Activated T-helper 17 cell treated with anti-CD3 and anti-CD28 coated beads, Interleukin-2, amount 50 U/mL, for 72 hours (primary cell): ENCODE measurements at places on chromosomes 4 and X.
A peak's percentile ranks its signal among the peaks of the same experiment; 100 is the strongest.

- ATAC-seq = no peak
These were observed 152.8 kb upstream of the ARSJ start for GRCh38 chr4:114132199-114132598.

- no peak for ATAC-seq
These were observed 111.2 kb downstream of the COL25A1 start for GRCh38 chr4:109191216-109191615.

DNA sequence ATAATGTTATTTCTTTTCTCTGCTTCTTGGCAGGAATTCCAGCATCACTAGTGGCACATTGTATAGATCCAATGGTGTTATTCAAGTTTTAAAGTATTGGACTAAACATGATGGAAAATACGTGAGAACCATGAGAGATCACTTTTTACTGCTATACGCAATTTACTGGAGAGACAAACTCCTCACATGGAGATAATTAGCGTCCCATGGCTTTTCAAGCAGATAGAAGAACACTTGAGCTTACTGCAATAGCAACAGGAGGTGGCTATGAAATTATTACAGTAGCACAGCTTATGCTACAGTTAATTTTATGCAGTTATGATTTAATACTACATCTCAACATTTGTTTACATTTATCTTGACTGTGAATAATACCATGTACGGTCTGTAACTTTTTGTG, 11.9 kb upstream of the TMEM185A start:
- ATAC-seq = no peak

DNA sequence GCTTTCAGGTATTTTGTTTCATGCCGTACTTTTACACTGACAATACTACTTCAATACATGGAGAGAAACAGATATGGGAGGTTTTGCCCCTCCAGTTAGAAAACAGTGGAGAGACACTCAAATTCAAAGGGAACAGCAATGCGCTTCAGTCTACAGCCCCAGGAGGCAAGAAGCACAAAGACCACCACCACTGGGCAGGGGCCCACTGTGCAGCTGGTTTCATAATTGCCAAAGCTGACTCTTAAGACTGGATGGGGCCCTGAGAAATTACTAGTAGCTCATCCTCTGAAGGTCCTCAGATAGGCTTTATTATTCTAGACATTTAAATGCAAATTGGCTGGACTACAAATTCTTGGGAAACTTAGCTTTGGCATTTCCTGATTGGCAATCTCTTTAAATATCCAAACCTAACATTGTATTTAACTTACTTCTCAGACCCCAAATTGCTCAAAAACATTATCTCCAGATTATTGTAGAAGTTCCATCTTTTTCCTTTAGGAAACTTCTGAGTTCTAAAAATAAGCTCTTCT, 85.9 kb upstream of the GPR34 start:
- ATAC-seq = no peak

- ATAC-seq = peak; percentile 43
These were observed 58.6 kb downstream of the TAB3 start for GRCh38 chrX:30830326-30830943.

DNA sequence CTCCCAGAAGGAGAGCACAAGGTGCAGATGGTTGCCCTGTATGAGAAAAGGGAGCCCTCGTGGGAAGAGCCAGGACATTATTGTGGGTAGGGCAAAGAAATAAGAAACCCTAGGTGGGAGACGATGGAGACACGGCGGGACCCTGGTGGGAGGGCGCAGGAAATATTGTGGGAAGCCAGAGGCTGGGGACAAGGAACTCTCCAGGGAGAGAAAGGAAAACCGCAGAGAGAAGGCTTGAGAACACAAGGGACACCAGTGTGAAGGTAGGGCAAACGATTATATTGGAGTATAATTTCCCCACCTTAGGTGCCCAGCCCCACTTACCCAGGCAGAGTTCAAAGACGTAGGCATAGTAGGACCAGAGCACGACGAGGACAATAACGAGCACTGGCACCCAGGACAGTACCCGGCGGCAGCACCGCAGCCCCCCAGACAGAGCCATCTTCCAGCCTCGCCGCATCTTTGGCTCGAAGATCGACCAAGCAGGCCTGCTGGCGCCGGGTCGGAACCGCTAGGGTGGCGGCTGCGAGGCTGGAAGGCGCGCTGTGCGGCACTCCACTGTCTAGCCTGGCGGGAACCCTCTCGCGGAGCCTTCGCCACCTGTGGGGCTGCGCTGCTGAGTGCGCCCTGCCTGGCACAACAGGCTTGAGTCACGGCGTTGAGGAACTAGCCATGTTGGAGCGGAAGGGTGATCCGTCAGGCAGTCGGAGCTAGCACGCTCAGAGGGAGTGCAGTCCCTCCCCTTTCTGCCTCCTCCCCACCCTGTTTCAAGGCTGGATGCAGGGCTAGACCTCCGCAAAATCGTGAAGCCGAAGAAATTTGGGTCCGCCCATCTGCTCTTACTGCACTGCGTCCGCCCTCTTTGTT, at the start of gene ZDHHC15:
TSS of gene ZDHHC15 (minus strand) at position 473 of the 867 bp plus-strand sequence. CDS start at position 460, 13 bp downstream.
- ATAC-seq = peak; percentile 96

DNA sequence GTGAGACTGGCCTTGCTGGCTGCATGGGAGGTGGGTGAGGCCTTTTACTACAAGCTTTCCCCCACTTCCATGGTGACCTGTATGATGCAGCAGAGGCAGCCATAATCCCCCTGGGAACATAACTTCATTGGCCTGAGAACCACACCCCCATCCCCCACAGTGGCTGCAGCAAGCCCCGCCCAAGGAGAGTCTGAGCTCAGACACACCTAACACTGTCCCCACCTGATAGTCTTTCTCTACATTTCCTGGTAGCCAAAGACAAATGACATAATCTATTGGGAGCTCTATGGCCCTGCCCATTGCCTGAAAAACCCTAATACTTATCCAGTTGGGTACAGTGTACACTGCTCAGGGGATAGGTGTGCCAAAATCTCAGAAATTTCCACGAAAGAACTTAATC, 62.6 kb downstream of the GLUD2 start:
- ATAC-seq = no peak

GRCh38 chrX:17298564-17298963, 76.4 kb upstream of the NHS start:
- ATAC-seq = no peak

DNA sequence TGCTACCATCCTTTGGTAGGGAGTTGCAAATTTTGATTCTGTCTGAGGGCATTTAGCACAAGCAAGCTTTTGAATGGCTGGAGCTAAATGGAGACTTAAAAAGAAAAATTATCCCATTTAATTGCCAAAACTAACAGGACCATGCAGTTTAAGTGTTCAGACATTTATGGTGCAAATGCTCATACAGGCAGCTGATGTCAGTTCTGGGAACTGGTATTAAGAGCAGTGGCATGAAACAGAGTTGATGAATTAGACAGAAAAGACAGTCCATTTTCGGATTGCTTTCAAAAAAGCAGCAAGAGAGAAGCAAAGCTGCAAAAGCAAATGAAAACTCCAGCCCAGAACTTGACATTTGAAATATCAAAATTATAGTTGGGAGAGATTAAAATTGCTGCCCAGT, 1.3 kb downstream of the SCRG1 start:
- no peak for ATAC-seq

DNA sequence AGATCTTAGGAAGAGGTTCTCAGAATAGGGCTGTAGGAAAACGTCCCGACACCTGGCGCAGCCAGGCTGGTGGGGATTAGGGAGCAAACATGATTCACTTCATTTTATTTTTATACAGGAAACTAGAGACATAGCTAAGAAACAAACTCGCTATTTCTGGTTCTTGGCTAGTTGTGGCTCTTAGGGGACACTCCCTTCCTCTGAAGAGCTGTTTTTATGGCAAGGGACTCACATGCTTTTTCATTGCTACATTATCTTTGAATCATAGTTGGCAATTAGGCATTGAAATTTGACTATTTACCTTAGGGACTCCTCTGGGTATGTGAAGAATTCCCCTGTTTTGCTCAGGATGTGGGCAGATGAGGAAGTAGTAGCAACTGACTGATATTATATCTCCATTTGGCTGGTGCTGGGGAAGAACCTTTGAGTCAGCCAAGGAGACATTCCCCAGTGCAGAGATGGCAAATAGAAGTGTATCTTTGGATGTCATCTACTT, 174.5 kb downstream of the SMIM20 start:
- ATAC-seq = peak; percentile 84

GRCh38 chr4:72352711-72353110, 216.3 kb downstream of the ADAMTS3 start:
- no peak for ATAC-seq

DNA sequence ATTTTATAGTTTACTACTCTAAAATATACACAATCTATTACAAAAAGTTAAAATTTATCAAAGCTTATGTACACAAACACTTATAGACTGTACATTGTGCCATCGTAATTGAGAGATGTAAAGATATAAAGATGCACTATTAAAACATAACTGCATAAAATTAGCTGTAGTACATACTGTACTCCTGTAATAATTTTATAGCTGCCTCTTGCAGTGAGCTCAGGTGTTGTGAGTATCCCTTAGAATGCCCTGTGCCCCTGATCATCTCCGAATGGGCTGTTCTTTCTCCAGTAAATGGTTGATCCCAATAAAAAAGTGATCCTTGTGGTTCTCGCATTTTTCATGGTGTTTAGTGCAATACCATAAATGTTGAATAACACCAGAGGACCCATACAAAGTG, 101.2 kb downstream of the TMEM164 start:
- no peak for ATAC-seq

DNA sequence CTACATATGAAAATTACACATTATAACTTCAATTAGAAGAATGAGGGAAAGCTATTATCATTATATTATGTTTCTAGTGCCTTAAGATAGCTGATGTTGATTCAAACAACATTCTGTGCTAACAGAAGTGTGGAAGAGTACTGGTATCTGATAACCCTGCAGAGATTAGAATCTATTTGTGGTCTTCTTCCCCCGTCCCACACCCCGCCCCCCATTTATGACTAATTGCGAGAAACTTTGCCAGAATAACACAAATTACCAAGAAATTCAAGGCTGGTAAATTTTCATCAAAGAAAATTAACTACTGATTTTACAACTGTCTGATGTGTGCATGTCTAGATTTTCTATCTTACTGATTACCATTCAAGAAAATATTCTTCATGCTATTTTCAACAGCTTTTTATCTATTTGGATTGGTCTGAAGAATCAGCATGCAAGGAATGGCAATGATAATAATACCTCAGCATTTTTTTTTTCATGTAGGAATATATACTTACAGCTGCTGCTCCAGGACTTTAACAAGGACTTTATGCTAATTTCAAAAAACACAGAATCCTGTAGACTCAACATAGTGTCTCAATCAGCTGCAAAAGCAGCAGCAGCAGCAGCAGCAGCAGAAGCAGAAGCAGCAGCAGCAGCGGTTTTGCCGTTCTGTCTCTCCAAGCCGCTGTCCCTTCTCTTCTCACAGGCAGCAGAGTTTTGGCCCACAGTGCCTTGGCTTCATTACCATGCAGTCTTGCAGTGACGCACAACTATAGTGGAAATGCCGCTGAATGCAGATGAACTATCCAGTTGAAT, 126.7 kb downstream of the FRYL start:
- peak; percentile 80 for ATAC-seq

DNA sequence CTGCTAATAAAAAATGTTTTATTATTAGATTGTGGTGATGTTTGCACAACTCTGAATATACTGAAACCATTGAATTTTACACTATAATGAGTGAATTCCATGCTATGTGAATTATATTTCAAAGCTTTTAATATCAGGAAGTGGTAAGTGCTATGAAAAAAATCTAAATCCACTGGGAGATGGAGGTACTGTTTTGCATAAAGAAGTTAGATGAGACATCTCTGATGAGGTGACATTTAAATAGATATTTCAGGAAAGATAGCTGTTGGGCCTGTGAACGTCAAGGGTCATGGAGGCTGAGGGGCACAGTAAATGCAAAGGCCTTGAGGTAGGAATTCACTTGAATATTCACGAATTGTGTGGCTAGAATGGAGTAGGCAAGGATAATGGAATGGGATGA, 12.3 kb downstream of the DCUN1D4 start:
- ATAC-seq = no peak

- ATAC-seq = no peak
These were observed 111.2 kb downstream of the ARAP2 start for GRCh38 chr4:36133086-36133485.

GRCh38 chrX:74509989-74510388, 88.7 kb downstream of the SLC16A2 start:
- ATAC-seq = no peak

DNA sequence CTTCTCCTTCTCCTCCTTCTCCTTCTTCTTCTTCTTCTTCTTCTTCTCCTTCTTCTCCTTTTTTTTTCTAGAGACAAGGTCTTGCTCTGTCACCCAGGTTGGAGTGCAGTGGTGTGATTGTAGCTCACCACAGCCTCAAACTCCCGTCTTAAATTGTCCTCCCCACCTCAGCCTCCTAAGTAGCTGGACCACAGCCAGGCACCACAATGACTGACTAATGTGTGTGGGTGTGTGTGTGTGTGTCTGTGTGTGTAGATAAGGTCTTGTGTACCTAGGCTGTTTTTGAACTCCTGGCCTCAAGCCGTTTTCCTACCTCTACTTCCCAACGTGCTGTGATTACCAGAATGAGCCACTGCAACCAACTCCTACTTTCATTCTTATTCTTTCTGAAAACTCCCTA, 390.9 kb downstream of the ADAM29 start:
- no peak for ATAC-seq

DNA sequence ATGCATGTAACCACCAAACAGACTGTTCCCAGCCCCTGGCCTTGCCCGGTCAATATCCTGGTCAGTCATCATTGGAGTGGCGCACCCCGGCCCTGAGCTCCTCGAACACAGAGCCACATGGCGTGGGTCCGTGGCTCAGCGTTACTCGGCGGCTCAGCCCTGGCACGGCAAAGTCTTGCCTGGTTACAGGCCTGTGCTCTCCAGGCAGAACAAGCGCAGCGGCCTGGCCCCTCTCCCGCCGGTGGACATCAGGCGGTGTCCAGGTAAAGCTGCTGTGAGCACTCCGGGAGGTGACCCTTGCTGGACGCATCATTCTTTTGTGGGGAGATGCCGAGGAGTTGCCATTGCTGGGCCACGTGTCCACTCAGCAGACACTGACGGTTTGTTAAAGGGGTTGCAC, 6.1 kb upstream of the UVSSA start:
- no peak for ATAC-seq

DNA sequence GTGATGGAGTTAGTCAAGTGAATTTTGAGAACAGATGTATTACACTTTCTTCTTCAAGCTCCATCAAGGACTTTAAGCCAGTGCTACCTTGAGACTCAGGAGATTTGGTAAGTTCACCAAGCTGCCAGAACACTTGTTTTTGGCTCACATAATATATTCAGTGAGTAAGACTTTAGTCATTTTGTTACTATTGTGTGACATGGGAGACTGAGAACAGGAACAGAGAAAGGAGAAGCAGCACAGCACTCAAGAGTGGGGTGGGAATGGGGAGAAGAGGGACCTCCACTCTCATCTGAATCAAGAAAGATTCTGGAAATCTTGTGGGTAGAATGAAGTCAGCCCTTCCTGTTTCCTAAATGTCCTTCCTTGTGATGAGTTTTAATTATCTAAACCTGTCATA, 87.3 kb upstream of the TET2 start:
- ATAC-seq = peak; percentile 57

DNA sequence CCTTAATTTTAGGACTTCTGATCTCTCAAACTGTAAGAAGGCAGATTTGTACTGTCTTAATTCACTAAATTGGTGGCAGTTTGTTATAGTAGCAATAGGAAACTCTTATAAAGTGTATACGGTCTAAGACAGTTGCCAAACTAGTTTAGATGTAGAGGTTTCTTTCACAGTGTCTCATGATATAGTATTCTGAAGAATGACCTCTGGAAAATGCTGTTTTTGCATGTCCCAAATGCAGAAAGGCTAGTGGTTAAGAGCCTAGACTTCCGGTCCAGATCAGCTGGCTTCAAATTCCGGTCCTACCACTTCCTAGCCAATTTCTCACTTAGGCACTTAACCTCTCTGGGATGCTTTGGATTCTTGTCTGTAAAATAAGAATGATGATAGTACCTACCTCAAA, 538.5 kb downstream of the CENPC start:
- ATAC-seq = no peak

- no peak for ATAC-seq
These were observed 660.6 kb upstream of the TENM3 start for GRCh38 chr4:181582595-181582994.
